Smooth muscle cell of trachea (primary cell): ENCODE measurements at places on chromosomes 7 and 10. TPM values are rescaled to one million over a fixed set of nuclear protein-coding genes. Genes with fewer than 3 reads are reported as not detected.

The PDE6C gene
- total RNA-seq: not detected in 2 replicates

The C7orf57 gene
- total RNA-seq: not detected in 2 replicates

The SEC61A2 gene
- total RNA-seq: 5.0 and 8.9 TPM in 2 replicates

The GRID2IP gene
- total RNA-seq: 0.15 TPM in 1 of 2 replicates, not detected in the other

The TEX36 gene
- 0.44 TPM in 1 of 2 replicates, not detected in the other for total RNA-seq

The AGAP5 gene
- 3.6 and 4.1 TPM in 2 replicates for total RNA-seq
